ENCODE measurements at places on chromosomes 11 and 22.

- no peak for DNase-seq
Measured at GRCh38 chr11:7261578-7261977, 9.9 kb downstream of the SYT9 start.

GRCh38 chr11:45704635-45705034 is 39.2 kb upstream of the CHST1 start:
- DNase-seq, result no peak

- no peak for DNase-seq
Measured at GRCh38 chr11:17798253-17798652, 63.7 kb downstream of the KCNC1 start.

- no peak for DNase-seq
Measured at GRCh38 chr11:117673602-117674001, 123.4 kb downstream of the DSCAML1 start.

GRCh38 chr11:16603245-16603644 is 135.2 kb upstream of the C11orf58 start:
- DNase-seq, result no peak

DNA sequence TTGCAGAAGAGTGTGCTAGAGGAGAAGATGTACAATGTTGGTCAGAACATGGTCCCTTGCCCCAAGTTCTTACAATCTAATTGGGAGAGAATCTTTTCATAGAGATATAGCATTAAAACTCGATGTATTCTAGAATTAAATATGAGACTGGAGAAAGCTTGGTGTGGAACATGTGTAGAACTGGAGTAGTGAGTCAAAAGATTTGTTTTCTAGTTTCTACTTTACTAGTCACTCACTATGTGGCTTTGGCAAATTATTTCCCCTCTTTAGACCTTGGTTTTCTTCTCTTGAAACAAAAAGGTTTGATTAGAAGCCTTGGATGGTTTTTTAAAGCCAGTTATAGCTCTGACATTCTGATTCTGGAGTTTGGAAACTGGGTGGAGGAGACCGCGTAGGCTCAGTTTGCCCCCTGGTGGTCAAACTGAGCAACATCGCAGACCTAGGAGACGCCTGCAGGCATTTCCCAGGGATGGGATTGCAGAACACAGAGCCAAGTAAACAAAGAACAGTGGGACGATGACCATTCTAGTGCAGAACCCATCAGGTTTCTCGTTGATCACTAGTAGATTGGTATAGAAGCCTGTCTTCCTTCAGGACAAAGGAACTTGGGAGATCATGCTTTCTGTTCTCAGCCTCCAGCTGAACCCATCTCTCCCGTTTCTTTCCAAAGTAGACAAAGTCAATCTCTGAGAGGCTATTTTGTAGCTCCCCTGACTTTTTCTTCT is 8.5 kb upstream of the CHRDL2 start:
- DNase-seq, result no peak

GRCh38 chr22:37121887-37122591 is 12.5 kb upstream of the TMPRSS6 start:
- DNase-seq, result peak; percentile 77

DNA sequence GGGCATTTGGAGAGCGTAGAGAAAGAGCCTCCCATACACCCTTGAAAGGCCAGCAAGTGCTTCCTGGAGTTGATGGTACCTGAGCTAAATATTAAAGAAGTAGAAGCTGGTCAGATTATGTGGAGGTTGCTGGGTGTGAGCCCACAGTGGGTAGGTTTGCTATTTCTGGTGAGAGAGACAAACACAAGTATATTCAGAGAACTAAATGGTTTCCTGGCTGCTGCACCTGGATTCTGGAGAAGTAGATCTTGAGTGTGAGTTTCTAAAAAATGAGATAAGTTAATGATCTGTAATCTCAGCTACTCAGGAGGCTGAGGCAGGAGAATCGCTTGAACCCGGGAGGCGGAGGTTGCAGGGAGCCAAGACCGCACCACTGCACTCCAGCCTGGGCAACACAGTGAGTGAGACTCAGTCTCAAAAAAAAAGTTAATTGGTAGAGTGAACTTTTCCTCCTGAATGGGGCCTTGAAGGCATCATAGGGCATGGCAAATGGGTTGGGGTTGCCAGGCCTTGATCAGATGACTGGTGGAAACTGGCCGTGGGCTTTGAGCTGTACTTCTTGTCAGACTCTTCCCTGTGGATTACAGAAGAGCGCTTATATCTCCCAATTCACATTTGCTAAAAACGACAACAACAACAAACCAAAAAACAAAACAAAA is 75.8 kb downstream of the ADAMTS15 start:
- no peak for DNase-seq

- no peak for DNase-seq
Measured at GRCh38 chr11:67270256-67271204, 4.3 kb downstream of the GRK2 start.

GRCh38 chr11:69299023-69299461 is 5.1 kb downstream of the MYEOV start:
- no peak for DNase-seq

GRCh38 chr11:14082338-14082737 is 119.8 kb downstream of the SPON1 start:
- no peak for DNase-seq

GRCh38 chr22:37496651-37497050 is 10.5 kb upstream of the MFNG start:
- no peak for DNase-seq
